Activated CD4-positive, alpha-beta T cell treated with anti-CD3 and anti-CD28 coated beads for 48 hours (primary cell): ENCODE measurements at places on chromosomes 6 and 20.

- DNase-seq, result no peak
Measured at GRCh38 chr6:158707821-158708195, 58.0 kb downstream of the SYTL3 start.

- no peak for DNase-seq
Measured at GRCh38 chr6:89186762-89187161, 30.4 kb downstream of the GABRR1 start.

DNA sequence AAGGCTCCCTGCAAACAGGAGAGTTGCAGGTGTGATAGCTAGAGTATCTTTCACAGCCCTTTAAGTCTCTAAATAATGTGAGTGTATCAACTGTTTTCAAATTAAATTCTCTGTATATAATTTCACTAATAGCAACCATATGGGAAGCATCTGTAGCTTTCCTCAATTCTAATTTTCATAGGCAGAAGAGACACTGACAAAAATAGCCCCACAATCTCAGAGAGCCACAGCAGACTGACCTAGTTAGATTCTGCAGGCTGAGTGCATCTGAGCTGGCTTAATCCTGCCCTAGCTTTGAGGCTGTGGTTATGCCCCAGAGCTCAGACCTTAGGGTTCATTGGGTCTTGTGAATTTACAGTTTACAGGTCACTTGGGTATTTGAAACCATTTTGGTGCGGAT is 63.9 kb downstream of the MAP7 start:
- DNase-seq, result no peak

DNA sequence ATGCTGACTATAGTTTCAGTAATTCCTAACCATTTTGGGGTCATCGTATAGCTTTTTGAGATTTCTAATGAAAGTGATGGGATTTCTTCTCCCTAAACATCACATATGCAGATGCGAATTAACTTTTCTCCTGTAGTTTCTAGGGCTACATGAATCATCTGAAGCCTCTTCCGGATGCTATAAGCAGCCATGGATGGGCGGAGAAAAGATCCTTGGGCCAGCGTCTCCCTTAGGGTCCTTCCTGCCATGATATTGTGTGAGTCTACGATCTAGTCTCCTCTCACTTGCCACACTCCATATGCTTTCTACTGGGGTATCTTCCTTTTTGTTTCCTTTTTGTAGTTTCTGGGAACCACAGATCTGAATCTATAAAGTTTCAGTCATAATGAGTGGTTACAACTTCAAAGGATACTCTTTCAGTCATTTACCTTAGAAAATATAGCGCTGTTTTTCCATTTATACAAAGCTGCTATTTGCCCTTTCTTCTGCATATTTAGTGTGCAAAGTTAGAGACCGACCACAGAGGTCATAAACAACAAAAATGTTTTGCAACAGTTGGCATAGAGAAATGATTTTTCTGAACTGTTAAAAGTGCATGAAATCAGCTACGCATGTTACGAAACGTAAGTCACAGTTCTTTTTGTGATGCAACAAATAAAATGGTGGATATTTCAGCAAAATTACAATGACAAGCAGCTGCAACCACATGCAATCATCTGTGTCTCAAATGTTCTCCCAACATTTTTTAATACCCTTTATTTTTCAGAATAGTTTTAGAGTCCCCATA is 396.2 kb upstream of the SLC35B3 start:
- DNase-seq, result no peak

GRCh38 chr6:126546541-126547120 is 206.7 kb downstream of the CENPW start:
- DNase-seq, result no peak

GRCh38 chr6:132244744-132245143 is 156.5 kb downstream of the MOXD1 start:
- no peak for DNase-seq

GRCh38 chr20:55415567-55416142 is 589.7 kb downstream of the CBLN4 start:
- DNase-seq, result no peak

GRCh38 chr6:6717953-6718352 is 129.4 kb downstream of the LY86 start:
- DNase-seq, result no peak

GRCh38 chr6:107264357-107264840 is 149.1 kb upstream of the BEND3 start:
- no peak for DNase-seq

DNA sequence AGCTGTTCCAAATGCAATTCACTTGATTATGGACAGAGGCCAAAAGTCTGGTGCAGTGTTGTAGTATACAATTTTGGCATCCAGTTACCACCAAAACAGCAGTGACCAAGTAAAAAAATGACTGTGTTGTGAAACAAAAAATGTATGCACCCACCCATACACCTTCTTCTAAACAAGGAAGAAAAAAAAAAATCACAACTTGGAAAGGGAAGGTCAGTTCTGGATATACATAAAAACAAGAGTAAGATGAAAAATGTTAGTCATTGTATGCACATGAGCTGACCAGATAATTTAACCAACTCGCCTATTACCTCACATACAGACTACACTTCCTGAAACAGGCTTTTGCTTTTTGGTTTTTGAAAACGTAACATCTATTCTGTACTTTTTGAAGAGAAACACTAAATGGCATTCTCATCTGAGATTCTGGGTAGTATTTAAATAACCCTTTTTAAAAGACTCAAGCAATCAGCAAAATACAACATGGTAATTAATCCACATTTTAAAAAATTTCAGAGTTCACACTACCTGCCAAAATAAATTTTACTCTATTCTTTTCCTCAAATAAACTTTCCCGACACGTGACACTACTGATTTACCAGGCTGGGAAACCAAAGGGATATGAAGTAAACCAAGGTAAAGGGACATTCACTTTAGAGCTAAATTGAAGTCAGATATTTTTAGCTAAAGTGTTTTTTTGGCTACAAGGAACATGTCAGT is 141.6 kb upstream of the SHLD1 start:
- DNase-seq, result no peak

- no peak for DNase-seq
Measured at GRCh38 chr6:164252948-164253347, 838.4 kb downstream of the QKI start.

GRCh38 chr6:51266604-51267003 is 447.9 kb downstream of the TFAP2B start:
- no peak for DNase-seq

GRCh38 chr6:158284007-158284875 is 28.0 kb upstream of the TULP4 start:
- DNase-seq, result peak; percentile 6

DNA sequence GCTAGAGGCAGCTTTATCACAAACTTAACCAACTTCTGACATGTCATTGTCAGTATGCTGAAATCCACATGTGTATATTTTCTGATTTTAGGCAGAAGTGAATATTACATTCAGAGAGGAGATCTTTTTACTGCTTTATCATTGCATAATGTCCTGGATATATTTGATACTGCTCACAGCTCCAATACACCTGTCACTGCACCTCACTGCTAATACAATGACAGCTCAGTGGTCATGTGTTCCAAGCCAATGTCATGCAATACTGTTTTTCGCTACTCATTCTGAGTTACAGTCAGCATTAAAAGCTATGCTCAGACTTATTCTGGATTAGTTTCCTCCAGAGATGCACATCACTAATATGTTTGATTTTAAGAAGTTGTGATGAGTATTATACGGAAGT is 1604.6 kb downstream of the HACE1 start:
- DNase-seq, result no peak

DNA sequence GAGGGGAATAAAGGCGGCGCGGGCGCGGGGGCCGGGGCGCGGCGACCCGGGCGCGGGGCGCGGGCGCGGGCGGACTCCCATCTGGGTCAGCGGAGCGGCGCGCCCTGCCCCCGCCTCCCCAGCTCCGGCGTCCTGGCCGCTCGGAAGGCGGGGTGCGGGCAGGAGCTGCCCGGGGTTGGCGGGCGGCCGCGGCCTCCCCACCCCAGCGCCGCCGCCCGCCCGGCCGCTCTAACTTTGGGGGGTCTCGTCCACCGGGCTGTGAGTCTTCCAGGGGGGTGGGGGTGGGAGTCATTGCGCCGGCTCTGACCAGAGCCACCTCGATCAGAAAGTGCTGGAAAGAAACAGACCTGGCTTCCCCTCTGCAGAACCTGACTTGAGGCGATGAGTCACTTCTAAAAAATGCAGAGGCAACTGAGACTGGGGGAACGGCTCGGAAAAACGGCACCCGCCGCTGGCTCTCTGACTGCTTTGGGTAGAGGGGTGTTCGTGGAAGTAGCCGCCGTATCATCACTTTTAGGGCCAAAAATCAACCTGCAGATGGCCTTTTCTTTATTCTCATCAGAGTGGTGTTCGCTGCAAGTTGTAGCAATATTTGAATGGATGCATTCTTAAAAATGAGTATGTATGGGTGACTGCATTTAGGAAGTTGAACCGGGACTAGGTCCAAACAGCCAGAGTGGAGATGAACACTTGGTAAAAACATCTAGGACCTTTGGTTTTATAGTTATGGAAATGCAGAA is 667 bp downstream of the CAP2 start:
- peak; percentile 17 for DNase-seq

GRCh38 chr6:159255434-159255951 is 86.3 kb downstream of the FNDC1 start:
- DNase-seq, result no peak

GRCh38 chr6:135018052-135018451 is 36.6 kb downstream of the HBS1L start:
- DNase-seq, result no peak

- DNase-seq, result no peak
Measured at GRCh38 chr6:164178679-164179332, 764.3 kb downstream of the QKI start.

GRCh38 chr20:32819992-32820697 is 391 bp downstream of the MAPRE1 start:
- DNase-seq, result peak; percentile 91

- no peak for DNase-seq
Measured at GRCh38 chr6:111342913-111343312, 140.1 kb downstream of the REV3L start.

DNA sequence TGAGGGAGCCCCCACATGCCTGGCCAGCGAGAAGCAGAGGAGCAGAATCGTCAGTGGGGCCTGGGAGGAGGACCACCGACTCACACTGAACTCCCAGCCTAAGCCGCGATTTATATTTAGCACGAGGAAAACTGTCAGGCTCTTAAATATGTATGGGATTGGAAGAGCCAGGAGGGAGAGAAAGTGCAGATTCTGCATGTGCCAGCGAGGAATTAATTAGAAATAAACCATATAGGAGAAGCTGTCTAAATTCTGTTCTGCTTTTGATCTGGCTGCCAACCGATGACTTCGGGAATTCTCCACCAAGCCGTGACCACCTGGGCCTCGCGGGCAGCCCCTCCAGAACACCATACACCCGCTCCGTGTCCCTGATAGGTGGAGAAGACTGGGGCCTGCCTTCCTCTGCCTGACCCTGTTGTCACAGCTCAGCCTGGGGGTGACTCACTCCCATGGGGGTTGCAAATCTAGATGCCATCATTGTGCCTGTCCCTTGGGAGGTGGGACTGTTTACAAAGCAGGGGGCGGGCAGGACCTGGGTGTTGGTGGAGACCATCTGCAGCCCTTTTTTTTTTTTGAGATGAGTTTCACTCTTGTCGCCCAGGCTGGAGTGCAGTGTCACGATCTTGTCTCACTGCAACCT is 91.1 kb upstream of the PMEPA1 start:
- DNase-seq, result no peak

- DNase-seq, result no peak
Measured at GRCh38 chr20:54469293-54469692, 6.1 kb upstream of the DOK5 start.
